ENCODE measurements at places on chromosomes 1 and 21.

DNA sequence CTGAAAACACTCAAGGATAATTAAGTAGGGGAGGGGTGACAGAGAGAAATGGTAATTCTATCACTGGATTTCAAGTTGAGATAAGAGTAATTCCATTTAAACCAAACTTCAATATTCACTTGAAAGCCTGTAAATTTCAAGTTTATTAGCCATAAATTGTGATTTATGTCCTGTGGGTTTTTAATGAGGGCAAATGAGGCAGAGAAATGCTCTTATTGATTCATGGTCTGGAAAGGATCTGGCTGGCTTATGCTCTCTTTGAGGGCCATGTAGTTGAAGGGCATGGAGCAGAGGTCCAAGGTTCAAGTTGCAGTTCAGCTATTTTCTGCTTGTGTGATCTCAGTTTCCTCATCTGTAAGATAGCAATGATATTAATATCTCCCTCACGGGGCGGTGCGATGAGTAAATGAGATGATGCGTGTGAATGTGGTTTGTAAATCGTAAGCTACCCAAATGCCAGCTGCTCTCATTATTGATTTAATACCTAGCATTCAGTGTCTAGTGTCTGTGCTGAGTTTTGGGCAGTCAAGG is 12.3 kb downstream of the OLFML3 start:
- DNase-seq = no peak

DNA sequence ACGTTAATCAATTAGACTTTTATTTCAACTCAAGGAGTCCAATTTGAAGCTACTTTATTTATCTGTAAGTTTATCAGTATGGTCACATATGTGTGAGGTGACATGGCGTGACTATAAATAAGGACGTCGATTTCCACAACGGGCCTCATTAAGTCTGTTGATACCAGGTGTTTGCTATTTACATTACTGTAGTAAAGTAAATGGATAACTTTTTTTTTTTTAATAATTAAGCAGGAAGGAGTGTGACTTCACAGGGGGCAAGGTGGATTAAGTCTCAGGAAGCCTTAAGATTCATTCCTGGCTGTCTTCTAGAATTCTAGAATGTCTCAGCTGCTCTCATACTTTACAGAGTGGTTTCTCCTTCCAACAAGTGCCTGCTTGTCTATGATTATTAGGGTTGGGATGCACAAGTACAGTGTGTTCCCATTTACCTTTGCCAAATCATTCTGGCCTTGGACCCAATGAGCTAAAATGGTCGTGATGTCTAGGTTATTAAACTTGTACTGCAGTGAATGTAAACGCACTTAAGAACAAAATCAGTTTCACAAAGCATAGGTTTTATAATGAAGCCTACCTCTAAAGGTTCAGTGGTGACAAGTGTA is 15.5 kb downstream of the MAP3K7CL start:
- no peak for DNase-seq

DNA sequence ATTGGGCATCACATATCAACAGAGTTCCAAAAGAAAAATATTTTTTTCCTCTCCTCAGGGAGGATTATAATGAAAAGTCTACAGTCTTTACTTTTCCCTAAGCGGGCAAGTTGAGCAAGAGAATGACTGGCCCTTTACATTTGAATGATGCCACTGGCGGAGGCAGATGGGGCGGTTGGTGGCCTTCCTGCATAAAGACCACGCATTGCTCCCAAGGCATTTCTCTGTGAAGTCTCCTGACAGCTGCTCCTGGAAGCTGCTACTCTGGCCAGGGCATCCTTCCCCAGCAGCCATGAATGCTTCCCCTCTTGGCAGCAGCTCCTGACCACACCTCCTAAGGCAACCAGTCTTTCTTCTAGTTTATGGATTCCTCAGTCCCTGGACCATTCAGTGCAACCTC is 161.1 kb upstream of the RRP15 start:
- DNase-seq = no peak

GRCh38 chr1:199867601-199868000 is 159.9 kb upstream of the NR5A2 start:
- no peak for DNase-seq

DNA sequence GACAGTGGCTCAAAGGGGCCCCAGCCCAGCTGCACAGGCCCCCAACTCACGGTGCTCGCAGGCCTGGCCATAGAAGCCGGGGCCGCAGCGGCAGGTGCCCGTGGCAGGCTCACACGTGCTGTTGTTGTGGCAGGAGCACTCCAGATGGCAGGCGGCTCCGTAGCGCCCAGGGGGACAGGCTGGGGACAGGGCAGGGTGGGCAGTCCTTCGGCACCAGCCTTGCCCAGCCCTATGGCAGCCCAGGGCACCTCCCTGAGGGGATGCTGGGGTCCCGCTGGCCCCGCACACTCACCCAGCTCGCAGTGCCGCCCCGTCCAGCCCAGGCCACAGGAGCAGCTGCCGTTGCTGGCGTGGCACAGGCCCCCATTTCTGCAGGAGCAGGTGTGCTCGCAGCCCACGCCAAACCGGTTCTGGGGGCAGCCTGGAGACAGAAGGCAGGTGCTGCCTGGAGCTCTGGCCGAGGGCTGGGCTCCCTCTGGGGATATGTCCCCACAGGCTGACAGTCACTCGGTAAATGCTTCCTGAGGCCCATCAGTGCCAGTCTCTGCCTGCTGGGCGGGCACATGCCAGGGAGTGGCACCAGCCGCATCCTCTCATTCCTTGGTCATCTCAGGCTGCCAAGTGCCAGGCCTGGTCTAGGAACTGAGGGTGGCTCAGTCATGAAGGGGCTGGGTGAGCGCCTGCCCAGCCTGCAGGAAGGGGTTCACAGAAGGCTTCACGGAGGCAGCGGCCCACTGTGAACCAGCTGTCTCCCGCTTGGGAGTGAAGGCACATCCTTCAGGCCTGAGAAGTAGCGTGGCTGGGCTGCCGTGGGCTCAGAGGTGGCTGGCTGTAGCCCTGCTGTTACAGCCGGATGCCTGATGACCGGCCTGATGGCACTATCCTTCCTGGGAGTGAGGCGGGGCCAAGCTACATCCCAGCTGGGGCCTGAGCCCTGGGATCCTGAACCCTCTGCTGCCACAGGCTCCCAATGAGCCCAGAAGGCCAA is 40.1 kb downstream of the ARHGEF16 start:
- no peak for DNase-seq

DNA sequence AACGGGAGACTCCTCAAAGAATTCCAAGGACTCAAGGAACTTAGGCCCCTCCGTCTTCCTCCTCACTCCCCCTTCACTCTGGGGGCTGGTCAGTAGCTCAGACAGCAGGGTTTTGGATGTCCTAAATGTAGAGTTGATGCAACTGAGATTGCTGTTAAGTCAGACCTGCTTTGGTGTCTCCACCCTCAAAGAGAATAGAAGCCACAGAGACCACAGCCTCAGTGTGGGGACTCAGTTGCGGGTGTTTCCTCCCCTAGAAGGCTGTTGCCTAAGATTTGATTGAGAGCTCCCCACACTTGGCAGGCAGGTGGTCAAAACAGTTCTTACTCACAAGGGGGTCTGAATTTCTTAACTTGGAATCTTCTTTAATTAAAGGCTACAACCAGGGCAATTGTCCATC is 7.6 kb downstream of the MAN1C1 start:
- no peak for DNase-seq

DNA sequence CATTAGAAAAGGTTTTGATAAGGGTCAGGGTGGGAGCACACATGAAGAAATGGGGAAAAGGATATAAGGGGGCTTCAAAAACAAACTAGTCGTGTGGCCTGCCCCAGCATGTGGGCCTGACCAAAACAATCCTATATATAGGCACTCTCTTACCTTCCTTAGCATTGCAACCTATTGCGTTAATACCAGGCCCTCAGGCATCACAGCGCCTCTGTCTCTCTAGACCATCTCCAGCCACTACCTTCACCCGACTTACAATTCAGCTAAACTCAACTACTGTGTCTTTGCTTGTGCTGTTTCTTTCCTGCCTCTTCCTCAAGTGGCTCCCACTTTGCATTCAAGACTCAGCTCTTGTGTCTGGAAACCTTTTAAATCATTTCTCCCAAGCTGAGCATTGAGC is 47.0 kb upstream of the GJA5 start:
- no peak for DNase-seq

- DNase-seq = no peak
Observed at GRCh38 chr21:37373539-37373938, 7.0 kb downstream of the DYRK1A start.

DNA sequence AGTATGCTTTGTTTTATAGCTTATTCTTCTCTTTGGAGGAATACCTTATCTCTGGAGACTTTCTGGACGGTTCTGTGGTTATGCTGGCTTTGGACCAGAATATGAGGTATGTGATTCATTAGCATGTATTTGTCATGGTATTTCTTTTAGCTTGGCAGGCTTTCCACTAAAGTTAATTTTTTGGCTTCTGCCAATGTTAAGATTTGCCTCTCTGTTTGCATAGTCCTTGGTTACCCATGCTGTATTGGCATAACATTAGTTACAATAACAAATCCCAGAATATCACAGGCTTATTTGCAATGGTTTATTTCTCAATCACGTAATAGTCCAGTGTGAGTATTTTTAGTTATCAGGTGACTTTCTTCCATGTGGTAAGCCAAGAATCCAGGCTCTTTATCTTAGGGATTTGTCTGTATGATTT is 9.7 kb downstream of the ZMPSTE24 start:
- no peak for DNase-seq

DNA sequence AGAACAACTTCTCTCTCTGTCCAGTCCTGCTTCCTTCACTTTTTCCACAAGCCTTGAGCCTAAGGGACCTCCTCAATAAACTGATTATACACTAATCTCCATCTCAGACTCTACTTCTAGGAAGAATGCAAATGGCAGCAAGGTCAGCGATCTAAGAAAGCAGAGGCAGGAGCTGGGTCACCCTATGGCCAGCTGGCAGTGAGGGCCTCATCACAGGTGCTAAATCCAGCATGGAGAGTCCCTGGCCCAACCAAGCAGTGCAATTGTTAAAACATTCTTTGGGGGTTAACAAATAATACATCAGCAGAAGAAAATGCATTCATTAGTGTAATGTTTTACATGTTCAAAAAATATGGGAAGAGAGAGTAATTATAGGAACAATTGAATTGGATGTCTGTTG is 416.0 kb downstream of the SIPA1L2 start:
- DNase-seq = no peak

DNA sequence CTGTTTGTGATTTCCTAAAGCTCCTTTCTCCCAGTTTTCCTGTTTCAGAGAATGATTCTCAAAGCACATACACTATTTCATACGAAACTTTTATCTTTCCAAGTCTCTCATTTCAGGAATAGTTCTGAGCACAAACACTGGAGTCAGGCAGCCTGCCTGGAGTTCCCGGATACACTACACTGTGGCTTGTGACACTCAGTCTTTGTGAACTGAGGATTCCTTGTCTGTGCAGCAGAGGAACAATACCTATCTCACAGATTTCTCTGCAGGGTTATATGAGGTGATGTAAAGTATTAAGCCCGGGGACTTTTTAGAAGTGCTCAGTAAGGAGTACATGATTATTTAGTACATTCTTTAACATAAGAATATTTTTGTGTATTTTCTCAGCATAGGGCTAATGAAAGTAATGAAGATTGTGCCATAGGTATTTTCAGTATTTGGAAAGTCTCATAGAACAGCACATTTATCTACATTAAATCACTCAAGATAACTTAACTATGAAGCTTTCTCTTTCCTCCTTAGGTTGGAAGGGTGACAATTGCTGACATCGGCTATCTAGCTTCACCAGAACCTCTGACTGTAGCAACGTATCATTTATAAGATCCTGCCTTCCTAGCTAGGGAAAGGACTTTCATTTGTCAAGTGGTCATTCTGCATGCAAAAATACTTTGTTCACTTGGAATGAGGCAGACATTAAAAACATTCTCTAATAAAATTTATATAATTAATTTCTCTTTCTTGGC is 12.9 kb downstream of the GBP2 start:
- DNase-seq = no peak

DNA sequence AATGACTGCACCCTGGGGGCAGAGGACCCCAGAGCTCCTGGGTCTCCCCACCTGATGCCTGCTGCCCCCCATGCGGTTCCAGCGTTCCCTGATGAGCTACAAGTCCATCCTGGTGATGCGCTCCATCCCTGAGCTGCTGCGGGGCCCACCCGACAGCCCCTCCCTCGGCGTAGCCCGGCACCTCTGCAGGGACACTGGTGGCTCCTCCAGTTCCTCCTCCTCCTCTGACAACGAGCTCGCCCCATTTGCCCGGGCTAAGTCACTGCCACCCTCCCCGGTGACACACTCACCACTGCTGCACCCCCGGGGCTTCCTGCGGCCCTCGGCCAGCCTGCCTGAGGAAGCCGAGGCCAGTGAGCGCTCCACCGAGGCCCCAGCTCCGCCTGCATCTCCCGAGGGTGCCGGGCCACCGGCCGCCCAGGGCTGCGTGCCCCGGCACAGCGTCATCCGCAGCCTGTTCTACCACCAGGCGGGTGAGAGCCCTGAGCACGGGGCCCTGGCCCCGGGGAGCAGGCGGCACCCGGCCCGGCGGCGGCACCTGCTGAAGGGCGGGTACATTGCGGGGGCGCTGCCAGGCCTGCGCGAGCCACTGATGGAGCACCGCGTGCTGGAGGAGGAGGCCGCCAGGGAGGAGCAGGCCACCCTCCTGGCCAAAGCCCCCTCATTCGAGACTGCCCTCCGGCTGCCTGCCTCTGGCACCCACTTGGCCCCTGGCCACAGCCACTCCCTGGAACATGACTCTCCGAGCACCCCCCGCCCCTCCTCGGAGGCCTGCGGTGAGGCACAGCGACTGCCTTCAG is 35.5 kb downstream of the TRIM11 start:
- DNase-seq = no peak

GRCh38 chr1:175901076-175901836 is 157.9 kb upstream of the TNR start:
- no peak for DNase-seq

GRCh38 chr1:241738284-241739078 is 86.4 kb downstream of the WDR64 start:
- no peak for DNase-seq

GRCh38 chr1:15959424-15959823 is 16.5 kb downstream of the ZBTB17 start:
- no peak for DNase-seq
